Naive B cell (primary cell): ENCODE measurements at places on chromosomes 4 and X.

- no peak overlapping the region for H3K4me3 ChIP-seq
- no peaks in the 10 kb centered on the region for H3K27me3 ChIP-seq
- DNase-seq: no peak
- H3K36me3 ChIP-seq: no peaks in the 10 kb centered on the region
- no peaks in the 10 kb centered on the region for H3K4me1 ChIP-seq
These were observed 82.3 kb downstream of the ATG4A start for GRCh38 chrX:108173874-108174273.

GRCh38 chr4:180827232-180828009 is 1415.8 kb upstream of the TENM3 start:
- no peaks in the 10 kb centered on the region for H3K36me3 ChIP-seq
- no peak overlapping the region for H3K27ac ChIP-seq
- no peak overlapping the region for H3K4me3 ChIP-seq
- H3K4me1 ChIP-seq: no peaks in the 10 kb centered on the region
- DNase-seq: no peak

GRCh38 chr4:41038304-41038703 is 176.0 kb downstream of the APBB2 start:
- no peak overlapping the region for H3K4me3 ChIP-seq
- H3K27me3 ChIP-seq: no peaks in the 10 kb centered on the region
- no peaks in the 10 kb centered on the region for H3K36me3 ChIP-seq

- H3K36me3 ChIP-seq: no peaks in the 10 kb centered on the region
- no peak for DNase-seq
- no peak overlapping the region for H3K27ac ChIP-seq
- H3K4me1 ChIP-seq: no peaks in the 10 kb centered on the region
- no peak overlapping the region for H3K4me3 ChIP-seq
These were observed 67.6 kb upstream of the TLL1 start for GRCh38 chr4:165805406-165805805.

- no peaks in the 10 kb centered on the region for H3K27me3 ChIP-seq
- H3K27ac ChIP-seq: no peak overlapping the region
- H3K4me1 ChIP-seq: peaks cover under 1% of the 10 kb centered on the region
- no peak for DNase-seq
These were observed 14.3 kb downstream of the MSANTD1 start for GRCh38 chr4:3263053-3263875.

- no peaks in the 10 kb centered on the region for H3K27me3 ChIP-seq
- H3K4me3 ChIP-seq: no peak overlapping the region
- H3K27ac ChIP-seq: no peak overlapping the region
- H3K36me3 ChIP-seq: no peaks in the 10 kb centered on the region
- no peak for DNase-seq
These were observed 1018.3 kb upstream of the GRID2 start for GRCh38 chr4:91285487-91285886.

GRCh38 chrX:43631841-43632240 is 24.3 kb upstream of the MAOA start:
- no peaks in the 10 kb centered on the region for H3K4me1 ChIP-seq
- H3K4me3 ChIP-seq: no peak overlapping the region
- no peaks in the 10 kb centered on the region for H3K36me3 ChIP-seq
- peaks cover 22% of the 10 kb centered on the region for H3K27me3 ChIP-seq

- H3K36me3 ChIP-seq: no peaks in the 10 kb centered on the region
- peak overlapping the region; percentile 87 for H3K27ac ChIP-seq
- no peaks in the 10 kb centered on the region for H3K27me3 ChIP-seq
- no peak for DNase-seq
- peak overlapping the region; percentile 91 for H3K4me3 ChIP-seq
These were observed 540 bp upstream of the HADH start for GRCh38 chr4:107989162-107989536.

DNA sequence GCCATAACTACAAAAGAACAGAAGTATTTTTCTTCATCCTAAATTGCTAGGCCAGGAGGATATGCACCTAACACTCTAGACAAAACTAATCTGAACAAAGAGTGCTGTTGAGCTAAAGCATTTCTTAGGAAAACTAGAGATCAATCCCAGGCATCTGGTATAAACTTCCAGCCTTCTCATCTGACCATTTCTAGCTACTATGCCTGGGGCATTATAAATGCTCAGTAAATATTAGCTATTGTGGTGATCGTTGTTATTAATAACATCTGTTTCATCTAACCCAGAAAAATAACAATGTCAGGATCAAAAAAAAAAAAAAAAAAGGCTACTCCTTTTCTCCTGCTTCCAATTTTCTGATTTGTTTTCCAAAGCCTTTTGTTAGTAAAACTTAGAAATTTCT is 7.7 kb upstream of the SLC10A6 start:
- H3K4me3 ChIP-seq: no peak overlapping the region
- no peak overlapping the region for H3K27ac ChIP-seq
- H3K36me3 ChIP-seq: no peaks in the 10 kb centered on the region
- H3K27me3 ChIP-seq: no peaks in the 10 kb centered on the region

- H3K4me3 ChIP-seq: peak overlapping the region; percentile 46
- peaks cover 62% of the 10 kb centered on the region for H3K4me1 ChIP-seq
These were observed 638.9 kb downstream of the MID1IP1 start for GRCh38 chrX:39439906-39440798.

- H3K4me1 ChIP-seq: no peaks in the 10 kb centered on the region
- no peak for DNase-seq
- no peak overlapping the region for H3K27ac ChIP-seq
- H3K36me3 ChIP-seq: peaks cover 4% of the 10 kb centered on the region
- no peak overlapping the region for H3K4me3 ChIP-seq
- H3K27me3 ChIP-seq: peaks cover 37% of the 10 kb centered on the region
These were observed 114.5 kb upstream of the RBPJ start for GRCh38 chr4:26206339-26206738.

- H3K36me3 ChIP-seq: no peaks in the 10 kb centered on the region
- no peak overlapping the region for H3K4me3 ChIP-seq
- peaks cover 5% of the 10 kb centered on the region for H3K27me3 ChIP-seq
These were observed 172.4 kb upstream of the SCML1 start for GRCh38 chrX:17564689-17565409.

DNA sequence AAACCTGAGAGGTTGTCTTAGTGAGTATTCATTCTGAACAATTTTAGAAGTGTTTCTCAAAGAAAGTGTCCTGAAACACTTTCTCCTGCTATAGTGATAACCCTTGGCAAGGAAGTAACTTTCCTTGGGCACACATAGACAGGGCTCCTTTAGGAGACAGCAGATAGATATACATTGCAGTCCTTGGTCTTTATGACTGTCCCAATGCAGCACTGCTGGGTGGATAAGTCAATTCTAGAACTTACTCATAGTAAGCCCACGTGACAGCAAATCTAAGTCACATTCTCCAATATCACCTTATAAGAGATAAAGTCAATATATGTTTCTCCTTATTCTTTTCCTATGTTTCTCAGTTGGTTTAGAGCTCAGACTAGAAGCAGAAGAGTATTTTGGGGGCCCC is 46.7 kb downstream of the GPRASP3 start:
- peak overlapping the region; percentile 60 for H3K27ac ChIP-seq
- H3K36me3 ChIP-seq: no peaks in the 10 kb centered on the region
- no peaks in the 10 kb centered on the region for H3K27me3 ChIP-seq
- no peak overlapping the region for H3K4me3 ChIP-seq
- no peak for DNase-seq

DNA sequence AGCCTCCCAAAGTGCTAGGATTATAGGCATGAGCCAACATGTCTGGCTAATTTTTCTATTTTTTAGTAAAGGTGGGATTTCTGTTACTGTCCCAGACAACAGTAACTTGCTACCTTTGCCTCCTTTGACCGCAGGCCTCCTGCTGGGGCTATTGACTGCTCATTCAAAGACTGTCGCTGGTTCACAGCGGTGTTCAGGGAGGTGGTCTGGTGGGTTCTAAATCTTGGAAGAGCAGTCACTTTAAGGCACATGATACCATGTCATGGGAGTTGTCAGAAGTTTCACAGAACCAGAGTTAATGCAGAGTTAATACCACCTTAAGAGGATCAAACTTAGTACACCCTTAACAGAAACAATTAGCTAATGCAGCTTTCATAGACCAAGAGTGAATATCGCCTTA is 3.8 kb downstream of the ASMT start:
- H3K27me3 ChIP-seq: peaks cover 5% of the 10 kb centered on the region
- H3K36me3 ChIP-seq: no peaks in the 10 kb centered on the region
- H3K27ac ChIP-seq: no peak overlapping the region
- no peak overlapping the region for H3K4me3 ChIP-seq

DNA sequence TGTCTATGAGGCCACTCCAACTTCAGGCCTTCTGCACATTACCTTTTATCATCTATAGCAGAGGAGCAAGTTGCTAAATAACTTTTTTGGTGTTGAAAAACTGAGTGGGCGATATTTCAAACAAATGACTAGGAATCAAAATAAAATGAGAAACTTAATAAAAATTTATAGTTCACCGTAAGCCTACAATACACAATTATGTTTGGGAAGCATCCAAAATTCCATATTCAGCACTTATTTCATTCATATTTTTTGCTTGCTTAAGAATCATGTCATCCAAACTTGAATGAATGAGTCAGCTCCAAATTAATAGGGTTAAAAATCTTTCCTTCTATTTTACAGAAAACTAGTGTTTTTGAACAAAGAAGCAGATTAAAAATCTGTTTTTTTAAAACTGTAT is 119.1 kb downstream of the SH3RF1 start:
- no peaks in the 10 kb centered on the region for H3K36me3 ChIP-seq
- H3K27ac ChIP-seq: no peak overlapping the region
- DNase-seq: no peak
- H3K27me3 ChIP-seq: no peaks in the 10 kb centered on the region

DNA sequence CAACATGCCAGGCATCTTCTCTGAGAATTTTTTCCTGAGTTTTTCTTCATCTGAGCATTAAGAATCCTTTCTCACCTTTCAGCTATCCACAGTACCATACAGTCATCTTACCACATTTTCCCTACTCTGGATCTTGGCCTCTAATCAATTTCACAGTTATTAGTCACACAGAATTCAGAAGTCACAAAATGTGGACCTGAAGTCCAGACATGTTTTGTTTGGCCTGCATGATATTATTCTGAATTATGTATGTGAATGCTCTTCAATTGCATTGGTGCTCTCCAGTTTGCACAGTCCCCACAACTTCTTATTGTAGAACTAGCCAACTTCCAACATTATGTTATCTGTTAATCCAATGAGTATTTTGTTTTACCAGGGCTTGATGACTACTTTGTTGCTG is 102.3 kb upstream of the GRIA3 start:
- no peak overlapping the region for H3K4me3 ChIP-seq
- no peak for DNase-seq
- H3K27me3 ChIP-seq: no peaks in the 10 kb centered on the region
- H3K4me1 ChIP-seq: no peaks in the 10 kb centered on the region

DNA sequence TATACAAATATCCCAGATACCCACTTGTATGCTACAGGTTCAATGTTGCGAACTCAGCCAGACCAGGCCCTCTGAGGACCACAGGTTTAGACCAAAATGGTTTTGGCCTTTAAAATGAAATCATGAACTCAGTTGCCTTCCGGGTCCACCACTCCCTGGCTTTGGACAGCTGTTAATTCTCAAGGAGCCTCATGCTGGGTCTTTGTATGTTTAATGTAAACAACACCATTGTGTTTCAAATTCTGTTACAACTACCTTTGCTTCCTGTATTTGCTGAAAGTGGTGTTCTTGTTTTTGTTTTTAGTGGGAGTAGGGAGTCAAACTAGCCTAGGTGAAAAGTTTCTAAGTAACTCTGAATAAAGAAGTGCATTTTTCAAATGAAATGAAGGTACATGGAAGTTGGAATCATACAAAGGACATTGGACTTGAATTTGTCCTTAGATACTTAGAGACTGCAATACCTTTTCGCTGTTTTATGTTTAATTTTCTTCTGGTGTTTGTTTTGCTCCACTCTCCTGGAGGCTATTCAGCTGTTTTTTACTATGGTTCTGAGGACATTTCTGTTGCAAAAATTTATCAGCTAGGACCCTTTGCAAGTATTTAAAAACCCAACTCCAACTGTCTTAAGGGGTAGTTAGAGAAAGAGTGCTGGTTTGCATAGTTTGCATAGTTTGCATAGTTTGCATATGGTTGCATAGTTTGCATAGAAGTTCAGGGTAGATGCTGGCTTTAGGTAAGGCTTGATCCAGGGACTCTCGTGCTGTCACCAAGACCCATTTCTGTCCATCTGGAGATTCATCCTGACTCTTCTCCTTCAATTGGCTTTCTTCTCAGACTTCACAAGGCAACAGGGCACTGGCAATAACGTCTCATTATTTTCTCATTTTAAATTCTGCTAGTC is 70.1 kb downstream of the MID1IP1 start:
- H3K4me1 ChIP-seq: no peaks in the 10 kb centered on the region
- H3K27ac ChIP-seq: peak overlapping the region; percentile 42
- no peak overlapping the region for H3K4me3 ChIP-seq
- H3K36me3 ChIP-seq: no peaks in the 10 kb centered on the region

- H3K4me3 ChIP-seq: no peak overlapping the region
- H3K27ac ChIP-seq: no peak overlapping the region
- H3K4me1 ChIP-seq: peaks cover 14% of the 10 kb centered on the region
- no peak for DNase-seq
- no peaks in the 10 kb centered on the region for H3K36me3 ChIP-seq
These were observed 123.4 kb downstream of the ASB9 start for GRCh38 chrX:15146515-15146914.

DNA sequence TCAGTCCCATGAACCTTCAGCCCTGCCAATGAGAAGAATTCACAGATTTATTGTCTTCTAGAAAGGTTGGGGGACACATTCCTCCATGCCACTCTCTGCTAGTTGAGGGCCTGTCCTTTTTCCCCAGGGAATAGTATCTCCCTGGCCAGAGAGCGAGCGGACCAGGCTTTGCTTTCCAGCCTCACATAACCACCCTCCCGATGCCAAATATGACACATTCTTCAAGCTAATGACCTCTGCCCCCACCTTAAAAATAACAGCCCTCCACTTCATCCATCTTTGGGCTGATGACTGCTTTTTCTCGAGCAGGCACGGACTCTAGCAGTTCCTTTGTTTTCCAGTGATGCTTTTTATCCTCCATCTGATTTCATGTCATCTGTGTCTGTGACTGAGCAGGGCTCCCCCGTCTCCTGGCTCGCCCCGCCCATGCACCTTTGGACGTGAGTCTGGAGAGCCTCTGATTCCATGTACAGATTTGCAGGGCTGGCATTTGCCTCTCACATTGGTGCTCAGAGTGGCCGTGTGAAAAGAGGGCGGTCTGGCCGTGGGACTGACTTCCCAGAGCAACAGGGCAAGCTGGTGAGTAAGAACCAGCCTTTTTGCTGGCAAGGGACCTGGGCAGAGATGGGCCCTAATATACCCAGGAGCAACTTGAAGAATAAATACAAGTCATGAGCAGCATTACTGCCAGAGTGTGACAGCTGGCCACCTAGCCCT is 279.8 kb downstream of the BCOR start:
- no peaks in the 10 kb centered on the region for H3K36me3 ChIP-seq
- H3K27me3 ChIP-seq: peaks cover 63% of the 10 kb centered on the region
- H3K4me3 ChIP-seq: no peak overlapping the region
- no peak for DNase-seq
- H3K27ac ChIP-seq: no peak overlapping the region

DNA sequence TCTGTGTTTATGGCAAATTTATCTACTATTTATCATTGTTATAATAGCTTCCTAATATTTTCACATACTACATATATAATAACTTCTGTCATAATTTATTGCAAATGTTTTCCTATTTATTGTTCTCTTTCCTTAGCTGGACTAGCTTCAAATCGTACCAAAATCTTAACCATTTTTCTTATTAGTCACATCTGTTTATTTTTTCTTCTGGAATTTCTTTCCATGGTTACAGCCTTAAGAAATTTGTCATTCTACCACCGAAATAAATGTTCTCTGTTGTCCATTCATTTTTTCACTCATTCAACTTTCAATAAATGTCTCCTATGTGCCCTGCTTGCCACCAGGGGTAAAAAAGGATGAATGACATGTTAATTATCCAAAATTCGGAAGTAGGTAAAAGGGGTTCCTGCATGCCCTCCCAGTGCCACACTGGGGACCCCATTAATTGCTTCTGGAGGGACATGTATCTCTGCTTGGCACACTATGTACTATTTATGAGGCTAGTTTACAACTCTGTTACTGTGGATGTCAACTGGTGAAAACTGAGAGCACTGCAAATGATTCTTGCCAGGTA is 182.1 kb downstream of the SH3KBP1 start:
- no peak overlapping the region for H3K27ac ChIP-seq
- peaks cover 6% of the 10 kb centered on the region for H3K4me1 ChIP-seq
- no peaks in the 10 kb centered on the region for H3K36me3 ChIP-seq
- no peak for DNase-seq
